Inflammatory macrophage treated with lipopolysaccharide for 1 hour (primary cell): ENCODE measurements at places on chromosomes 4 and X.
A peak's percentile ranks its signal among the peaks of the same experiment; 100 is the strongest.

- DNase-seq = no peak
These were observed 64.2 kb downstream of the DCUN1D4 start for GRCh38 chr4:51907006-51907669.

DNA sequence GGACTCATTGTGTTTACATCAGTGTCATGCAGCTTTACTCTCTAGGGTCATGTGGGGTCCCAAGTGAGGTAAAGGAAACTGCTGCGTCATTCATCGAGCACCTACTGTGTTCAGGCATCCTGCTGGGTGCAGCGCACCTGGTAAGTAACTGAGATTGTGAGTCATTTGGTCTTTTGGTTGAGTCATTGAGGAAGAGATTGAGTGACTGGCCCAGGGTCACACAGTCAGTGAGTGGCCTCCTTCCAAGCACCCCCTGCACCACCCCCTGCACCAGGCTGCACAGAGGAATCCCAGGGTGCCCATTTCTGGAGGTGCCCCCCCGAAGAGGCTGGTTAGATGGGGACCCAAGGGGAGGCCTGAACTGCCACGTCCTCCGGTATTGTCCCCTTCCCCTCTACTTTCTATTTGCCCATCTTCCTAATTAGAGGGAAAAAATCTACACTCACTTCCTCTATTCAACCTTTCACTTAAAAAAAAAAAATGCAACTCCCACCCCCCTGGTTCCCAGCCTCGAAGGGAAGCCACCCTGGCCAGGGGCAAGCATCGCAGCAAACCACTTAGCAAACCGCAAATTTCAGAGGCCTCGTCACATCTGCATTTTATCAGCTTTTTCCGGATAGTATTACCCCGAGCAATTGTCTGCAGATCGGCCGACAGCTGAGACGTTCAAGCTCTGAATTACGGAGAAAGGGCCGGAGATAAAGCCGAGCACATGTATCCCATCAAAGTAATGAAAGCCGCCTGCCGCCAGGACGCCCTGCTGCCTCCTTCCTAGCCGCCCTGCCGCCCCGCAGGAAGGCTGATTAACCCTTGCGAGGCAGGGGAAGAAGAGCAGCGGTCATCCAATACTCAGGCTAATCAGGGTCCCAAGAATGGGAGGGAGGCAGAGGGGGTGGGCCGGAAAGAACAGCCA lies 96.3 kb upstream of the MSX1 start:
- no peak for DNase-seq

DNA sequence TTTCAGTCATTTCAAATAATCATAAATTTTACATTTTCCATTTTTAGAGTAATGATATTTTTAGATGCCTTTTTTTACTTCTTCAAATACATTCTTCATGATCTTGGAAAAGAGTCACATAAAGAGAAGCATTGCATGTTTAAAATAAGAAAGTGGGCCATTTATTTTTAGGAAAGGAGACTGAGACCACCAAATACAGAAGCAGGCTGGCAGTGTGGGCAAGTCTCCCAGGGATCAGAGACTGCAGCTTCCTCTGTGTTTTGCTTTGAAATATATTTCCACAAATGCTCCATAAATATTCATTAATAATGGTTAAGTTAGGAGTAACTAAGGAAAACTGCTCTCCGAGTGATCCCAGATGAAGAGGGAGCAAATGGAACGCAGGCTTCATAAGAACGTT lies 276.7 kb downstream of the DCTD start:
- no peak for DNase-seq

DNA sequence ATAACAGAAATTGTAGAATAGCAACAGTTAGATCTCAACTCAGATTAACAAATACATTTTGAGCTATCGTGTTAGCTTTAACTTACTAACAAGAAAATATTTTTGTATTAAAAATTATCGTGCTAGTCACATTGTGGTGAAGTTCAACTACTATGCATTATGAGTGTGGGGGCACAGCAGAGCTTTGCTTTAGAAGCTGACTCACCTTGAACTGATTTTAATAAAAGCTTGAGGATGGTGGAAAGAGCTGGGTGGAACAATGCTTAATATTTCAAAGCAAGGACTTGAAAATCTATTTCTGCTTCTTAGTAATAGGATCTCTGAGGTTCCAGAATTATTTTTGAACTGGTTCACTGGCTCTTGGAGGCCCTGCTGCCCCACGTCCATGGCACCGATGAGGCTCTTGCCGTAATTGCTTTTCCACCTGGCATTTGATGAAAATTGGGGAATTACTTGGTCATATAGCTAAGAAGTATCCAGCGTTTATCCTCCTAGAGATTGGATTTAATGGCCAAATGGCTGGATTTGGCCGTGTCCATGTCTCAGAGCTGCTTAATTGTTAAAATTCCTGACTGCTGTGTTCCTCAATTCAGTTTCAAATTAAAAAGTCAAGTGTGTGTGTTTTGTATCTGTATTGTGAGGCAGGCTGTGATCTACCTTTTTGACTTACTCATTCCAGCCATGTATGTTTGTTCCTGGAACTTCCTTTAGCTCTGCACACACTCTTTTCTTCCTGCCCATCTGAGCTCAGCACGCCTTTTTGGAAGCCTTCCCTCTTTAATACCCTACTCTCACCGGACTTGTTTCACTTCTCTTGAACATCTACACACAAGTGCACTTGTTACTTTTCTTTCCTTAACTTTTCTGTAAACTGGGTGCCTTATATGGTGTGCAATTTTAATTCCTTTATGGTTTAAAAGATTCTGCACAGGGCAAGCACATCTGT lies 66.6 kb upstream of the LIMCH1 start:
- no peak for DNase-seq

- DNase-seq = no peak
These were observed 11.6 kb downstream of the THAP6 start for GRCh38 chr4:75525910-75526309.

GRCh38 chr4:142423861-142424260 lies 422.2 kb downstream of the INPP4B start:
- DNase-seq = no peak

GRCh38 chrX:12967711-12968465 lies 7.0 kb upstream of the TMSB4X start:
- DNase-seq = no peak

GRCh38 chrX:19678941-19679340 lies 163.6 kb upstream of the MAP3K15 start:
- DNase-seq = no peak

GRCh38 chrX:15820106-15821073 lies 30.1 kb downstream of the ZRSR2 start:
- no peak for DNase-seq

DNA sequence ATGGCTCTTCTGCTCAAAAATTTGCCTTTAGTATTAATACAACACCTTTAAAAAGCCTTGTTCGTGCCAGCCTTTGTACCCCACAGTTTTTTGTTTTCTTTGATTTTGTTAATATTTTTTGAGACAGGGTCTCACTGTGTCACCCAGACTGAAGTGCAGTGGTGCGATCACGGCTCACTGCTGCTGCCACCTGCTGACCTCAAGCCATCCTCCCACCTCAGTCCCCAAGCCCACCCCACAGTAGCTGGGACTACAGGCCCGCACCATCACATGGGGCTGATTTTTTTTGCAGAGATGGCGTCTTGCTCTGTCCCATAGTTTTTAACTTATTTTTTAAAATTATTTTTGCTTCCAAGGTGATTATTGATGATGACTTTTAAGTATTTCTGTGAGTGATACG lies 134.0 kb downstream of the HTR2C start:
- no peak for DNase-seq

DNA sequence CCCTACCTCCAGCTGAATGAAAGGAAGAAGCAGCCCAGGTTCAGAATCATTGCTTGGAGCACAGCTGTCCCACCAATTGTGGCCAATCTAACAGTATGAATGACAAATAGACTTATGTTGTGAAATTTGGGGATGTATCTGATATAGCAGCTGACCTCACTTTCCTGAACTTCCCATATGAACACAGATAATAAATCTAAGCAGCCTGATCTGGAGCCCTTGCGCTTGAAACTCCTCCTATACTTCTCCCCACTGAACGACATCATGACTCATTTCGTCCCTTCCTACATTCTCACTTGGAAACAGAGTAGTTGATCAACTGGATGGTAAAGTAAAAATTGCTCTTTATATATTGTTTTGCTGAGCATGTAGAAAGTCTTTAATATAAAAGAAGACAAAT lies 24.2 kb upstream of the AMELX start:
- DNase-seq = peak; percentile 41

DNA sequence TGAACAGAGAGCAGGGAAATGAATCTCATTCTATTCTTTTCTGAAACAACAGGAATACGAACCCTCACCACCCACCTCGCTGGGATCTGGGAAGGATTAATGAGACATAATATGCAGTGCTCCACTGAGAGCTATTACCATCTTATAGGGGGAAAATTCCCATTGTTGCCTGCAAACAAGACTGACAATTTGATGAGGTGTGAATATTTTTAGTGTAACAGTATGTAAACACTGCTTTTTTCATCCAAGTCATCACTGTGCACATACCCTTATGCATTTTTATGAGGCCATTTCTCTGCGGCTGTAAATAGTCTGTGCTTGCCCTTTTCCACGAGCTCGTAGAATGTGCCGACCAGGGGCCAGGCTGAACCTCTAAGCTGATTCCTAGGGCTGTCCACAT lies 285.6 kb upstream of the CPEB2 start:
- no peak for DNase-seq

DNA sequence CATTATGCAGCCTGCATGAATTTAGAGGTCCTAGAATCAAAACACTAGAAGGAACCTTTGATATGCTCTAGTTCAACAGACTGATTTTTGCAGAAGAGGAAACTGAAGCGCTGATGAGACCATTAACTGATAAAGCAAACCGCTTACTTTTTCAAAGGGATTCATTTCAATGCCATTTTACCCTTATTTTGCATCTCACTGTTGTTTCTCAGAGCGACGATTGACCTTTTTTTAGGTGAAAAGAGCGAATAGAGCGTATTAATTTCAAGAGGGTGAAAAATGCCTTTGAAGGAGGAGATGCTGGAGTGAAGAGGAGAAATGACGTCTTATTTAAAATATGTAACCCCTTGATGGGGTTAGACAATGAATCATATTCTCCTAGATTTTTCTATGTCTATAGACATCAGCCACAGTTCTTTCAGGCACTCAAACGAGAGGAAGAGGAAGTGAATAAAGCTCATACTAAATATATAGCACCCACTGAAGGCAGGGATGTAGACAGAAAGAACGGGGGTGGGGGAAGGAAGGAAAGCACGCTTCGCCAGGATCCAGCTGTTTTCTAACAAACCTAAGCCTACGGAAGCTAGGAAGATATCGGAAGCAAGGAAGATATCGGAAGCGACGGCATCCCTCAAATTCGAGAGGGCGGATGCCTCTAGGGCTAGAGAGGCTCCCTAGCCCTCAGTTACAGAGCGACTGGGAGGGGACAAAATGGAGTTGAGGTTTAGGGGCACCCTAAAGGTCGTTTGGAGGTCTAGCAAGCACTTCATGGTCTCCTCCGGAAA lies 848 bp downstream of the ACSL4 start:
- no peak for DNase-seq

DNA sequence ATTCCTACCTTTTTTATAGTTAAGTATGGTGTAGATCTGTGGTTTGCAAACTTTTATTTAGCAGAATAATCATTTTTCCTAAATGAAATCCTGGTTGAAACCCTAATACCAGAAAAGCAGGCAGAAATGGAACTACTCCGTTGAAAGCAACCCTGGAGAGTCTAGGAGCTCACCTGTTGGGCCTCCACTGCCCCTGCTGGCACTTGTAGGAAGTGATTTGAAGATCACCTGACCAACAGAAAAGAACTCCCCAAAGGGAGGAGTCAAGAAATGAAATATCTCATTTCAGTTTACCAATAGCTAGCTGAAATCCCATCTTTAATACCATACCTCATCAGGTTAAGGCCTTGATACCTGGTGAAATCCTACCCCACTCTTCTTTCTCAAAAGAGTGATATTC lies 277.1 kb downstream of the KLHL13 start:
- DNase-seq = no peak

DNA sequence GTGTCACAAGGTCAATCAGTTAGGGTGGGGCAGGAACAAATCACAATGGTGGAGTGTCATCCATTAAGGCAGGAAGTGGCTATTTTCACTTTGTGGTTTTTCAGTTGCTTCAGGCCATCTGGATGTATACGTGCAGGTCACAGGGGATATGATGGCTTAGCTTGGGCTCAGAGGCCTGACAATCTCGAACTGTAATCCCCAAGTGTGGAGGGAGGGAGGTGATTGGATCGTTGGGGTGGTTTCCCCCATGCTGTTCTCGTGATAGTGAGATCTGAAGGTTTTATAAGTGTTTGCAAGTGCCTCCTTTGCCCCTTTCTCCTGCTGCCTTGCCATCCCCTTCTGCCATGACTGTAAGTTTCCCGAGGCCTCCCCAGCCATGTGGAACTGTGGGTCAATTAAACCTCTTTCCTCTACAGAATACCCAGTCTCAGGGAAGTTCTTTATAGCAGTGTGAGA lies 36.7 kb upstream of the STS start:
- DNase-seq = no peak

DNA sequence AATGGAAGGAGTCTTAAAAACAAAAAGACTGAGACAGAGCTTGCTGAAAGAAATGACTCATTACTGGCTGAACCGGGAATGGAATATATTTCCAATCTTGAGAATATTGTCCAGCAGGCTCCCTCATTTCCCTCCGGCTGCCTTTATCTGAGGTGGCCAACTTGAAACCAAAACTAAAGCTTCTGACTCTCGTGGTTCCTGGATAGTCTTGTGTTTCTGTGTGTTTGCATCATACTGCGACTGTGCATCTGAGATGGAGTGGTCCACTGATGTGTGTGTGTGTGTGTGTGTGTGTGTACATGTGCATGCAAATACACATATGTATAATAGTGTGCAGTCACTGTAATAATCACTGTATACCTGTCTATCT lies 145.6 kb upstream of the SCML1 start:
- DNase-seq = peak; percentile 3

- no peak for DNase-seq
These were observed 14.4 kb upstream of the CDS1 start for GRCh38 chr4:84568496-84568895.

GRCh38 chrX:108156082-108156481 lies 64.5 kb downstream of the ATG4A start:
- DNase-seq = no peak
